M059J (cell line): ENCODE measurements at places on chromosomes 2 and 18. TPM values are rescaled to one million over a fixed set of nuclear protein-coding genes. Genes with fewer than 3 reads are reported as not detected.
A peak's percentile ranks its signal among the peaks of the same experiment; 100 is the strongest.

GRCh38 chr18:9655232-9655767 lies 40.9 kb upstream of the PPP4R1 start:
- no peak for DNase-seq

SP9 gene
- total RNA-seq, result 0.91 and 1.1 TPM in 2 replicates

DIS3L2 gene
- 7.4 and 10.6 TPM in 2 replicates for total RNA-seq

- peak; percentile 0 for DNase-seq
Observed at GRCh38 chr2:210663631-210664089, 107.3 kb downstream of the CPS1 start.

- no peak for DNase-seq
Observed at GRCh38 chr2:2775018-2775417, 443.9 kb upstream of the MYT1L start.

DNA sequence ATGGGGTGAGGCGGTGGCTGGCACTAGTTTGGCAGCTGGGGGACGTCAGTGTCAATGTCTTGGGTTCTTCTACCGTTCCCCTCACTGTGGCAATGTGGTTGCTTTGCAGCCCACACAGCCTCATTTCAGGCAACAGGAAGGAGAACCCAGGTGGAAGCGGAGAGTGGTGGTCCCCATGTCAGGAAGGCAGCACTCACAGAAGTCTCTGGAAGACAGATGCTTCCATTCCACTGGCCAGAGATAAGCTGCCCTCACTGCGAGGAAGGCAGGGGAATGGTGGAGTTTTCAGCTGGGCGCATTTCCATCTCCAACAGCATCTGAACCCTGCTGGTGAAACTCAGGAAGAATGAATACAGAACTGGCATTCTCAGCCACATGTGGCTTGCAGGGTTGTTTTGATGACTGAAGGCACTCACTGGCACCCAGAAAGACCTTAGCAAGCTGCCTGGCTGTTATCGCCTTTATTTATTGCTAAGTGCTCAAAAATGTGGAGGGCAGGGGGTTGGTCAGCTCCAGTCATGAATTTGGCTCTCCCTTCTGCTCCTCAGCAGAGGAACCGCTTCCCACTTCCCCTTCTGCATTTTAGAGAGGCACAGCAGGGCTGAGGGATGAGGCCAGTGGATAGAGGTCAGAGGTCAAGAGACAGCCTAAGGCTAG lies 19.4 kb downstream of the KCNIP3 start:
- DNase-seq, result peak; percentile 93

GRCh38 chr2:15617778-15618448 lies 26.2 kb downstream of the DDX1 start:
- DNase-seq, result no peak

- DNase-seq, result no peak
Observed at GRCh38 chr2:51011254-51011653, 20.7 kb downstream of the NRXN1 start.

APOB gene
- not detected in 2 replicates for total RNA-seq

- DNase-seq, result no peak
Observed at GRCh38 chr2:176647325-176648165, 378.3 kb downstream of the MTX2 start.

- DNase-seq, result no peak
Observed at GRCh38 chr2:148503516-148503915, 141.0 kb upstream of the EPC2 start.

GRCh38 chr18:48077291-48077690 lies 146.8 kb upstream of the SMAD2 start:
- no peak for DNase-seq

GRCh38 chr2:8580316-8581233 lies 101.3 kb upstream of the ID2 start:
- no peak for DNase-seq

GRCh38 chr2:240571314-240571973 lies 3.2 kb downstream of the RNPEPL1 start:
- DNase-seq, result no peak

FER1L5 gene
- 0.39 TPM in 1 of 2 replicates, not detected in the other for total RNA-seq

GRCh38 chr18:77671456-77672167 lies 422.0 kb downstream of the GALR1 start:
- DNase-seq, result no peak

- peak; percentile 59 for DNase-seq
Observed at GRCh38 chr2:175167076-175167791, 769 bp downstream of the ATF2 start.

HEATR5B gene
- 6.7 and 8.2 TPM in 2 replicates for total RNA-seq

FOXI3 gene
- not detected in 2 replicates for total RNA-seq

- DNase-seq, result no peak
Observed at GRCh38 chr2:144426355-144426754, 93.6 kb downstream of the ZEB2 start.

DNA sequence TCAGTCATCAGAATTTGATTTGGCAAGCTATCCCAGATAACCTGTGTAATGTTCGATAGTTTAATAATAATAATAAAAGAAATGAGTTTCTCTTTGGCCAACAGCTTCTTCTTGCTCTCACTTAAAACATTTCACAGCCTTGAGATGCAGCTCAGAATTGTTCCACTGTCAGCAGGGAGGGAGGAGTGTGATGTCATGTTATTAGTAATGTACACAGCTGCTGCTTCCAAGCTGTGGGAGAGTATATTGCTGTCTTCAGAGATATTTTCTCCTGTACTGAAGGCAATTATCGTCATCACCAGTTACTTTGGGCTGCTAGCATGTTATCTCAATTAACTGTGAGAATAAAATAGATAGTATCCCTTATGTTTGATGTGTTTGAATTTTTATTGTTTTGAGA lies 146.9 kb upstream of the MAP3K20 start:
- DNase-seq, result no peak

DNA sequence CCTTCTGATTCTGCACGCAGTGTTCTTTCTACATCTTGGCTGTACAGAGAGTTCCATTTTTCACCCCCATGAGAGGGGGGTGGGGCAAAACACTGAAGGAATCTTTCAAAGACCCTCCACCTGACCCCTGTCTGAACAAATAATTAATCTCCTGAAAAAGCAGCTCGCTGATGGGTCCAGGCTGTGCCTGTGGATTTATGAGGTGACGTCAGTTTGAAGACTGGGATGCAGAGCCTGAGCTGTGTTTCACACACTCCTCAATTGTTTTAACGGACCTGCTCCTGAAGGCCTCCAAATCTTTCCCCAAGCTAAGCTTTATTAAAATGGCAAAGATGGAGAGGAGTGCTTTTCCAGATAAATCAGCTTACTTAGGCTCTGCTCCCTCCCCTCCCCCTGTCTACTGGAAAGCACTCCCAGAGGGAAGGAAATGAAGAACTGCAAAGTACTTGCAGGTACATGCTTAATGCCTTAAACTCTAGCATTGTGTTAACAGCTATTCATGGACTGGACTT lies 390.2 kb upstream of the TNP1 start:
- no peak for DNase-seq

DNA sequence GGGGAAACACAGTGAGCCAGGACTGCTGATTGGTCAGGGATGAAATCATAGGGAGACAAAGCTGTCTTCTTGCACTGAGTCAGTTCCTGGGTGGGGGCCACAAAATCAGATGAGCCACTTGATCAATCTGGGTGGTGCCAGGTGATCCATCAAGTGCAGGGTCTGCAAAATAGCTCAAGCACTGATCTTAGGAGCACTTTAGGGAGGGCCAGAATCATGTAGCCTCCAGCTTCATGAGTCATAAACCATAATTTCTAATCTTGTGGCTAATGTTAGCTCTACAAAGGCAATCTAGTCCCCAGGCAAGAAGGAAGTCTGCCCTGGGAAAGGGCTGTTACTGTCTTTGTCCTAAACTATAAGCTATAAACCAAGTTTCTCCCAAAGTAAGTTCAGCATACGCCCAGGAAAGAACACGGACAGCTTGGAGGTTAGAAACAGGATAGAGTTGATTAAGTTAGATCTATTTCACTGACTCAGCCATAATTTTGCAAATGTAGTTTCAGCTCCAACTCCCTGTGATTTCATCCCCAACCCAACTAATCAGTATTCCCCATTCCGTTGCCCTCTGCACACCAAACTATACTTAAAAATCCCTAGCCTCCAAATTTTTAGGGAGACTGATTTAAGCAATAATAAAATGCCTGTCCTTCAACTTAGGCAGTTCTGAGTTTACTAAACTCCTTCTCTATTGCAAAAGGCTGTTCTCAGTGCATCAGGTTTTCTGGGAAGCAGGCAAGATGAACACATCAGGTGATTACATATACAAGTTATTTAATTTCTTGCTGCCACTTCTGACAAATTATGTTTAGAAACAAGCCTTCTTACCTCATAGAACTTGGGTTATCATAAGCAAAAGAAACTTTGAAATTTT lies 226.9 kb upstream of the SPOPL start:
- DNase-seq, result peak; percentile 86

DNA sequence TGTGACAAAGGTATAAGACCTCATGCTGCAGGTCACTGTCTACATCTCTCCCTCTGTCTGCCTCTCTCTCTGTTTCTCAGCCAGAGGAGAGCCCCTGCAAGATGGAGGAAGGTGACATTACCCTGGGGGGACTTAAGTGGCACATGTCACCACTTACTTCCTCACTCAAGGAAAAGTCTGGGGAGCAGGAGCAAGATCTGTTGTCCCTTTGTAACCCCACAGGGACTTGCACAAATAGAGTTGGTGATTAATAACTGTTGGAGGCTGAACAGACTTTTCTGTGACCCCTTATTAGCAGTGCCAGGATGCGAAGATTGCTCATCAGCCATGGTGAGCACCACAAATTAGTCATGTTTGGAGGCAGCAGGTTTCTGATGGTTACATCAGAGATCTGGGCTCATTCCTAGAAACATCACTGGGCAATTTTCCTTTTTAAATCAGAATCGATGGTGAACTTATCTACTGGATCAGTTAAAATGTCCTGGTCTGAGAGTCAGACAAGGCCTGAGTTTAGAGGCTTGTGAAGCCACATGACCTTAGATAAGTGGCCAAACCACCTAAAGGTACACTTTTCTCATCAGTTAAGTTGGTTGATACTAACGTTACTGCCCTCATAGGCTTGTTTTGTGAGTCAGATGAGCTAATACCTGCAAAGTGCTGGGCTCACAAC lies 81.2 kb upstream of the LTBP1 start:
- DNase-seq, result peak; percentile 94
